ENCODE measurements at places on chromosomes 13 and 19. TPM values are rescaled to one million over a fixed set of nuclear protein-coding genes. Genes with fewer than 3 reads are reported as not detected.

- no peak for DNase-seq
These were observed 98.6 kb downstream of the GADD45B start for GRCh38 chr19:2574478-2574931.

Gene ZNF587B
- polyA plus RNA-seq: 5.7 TPM

DNA sequence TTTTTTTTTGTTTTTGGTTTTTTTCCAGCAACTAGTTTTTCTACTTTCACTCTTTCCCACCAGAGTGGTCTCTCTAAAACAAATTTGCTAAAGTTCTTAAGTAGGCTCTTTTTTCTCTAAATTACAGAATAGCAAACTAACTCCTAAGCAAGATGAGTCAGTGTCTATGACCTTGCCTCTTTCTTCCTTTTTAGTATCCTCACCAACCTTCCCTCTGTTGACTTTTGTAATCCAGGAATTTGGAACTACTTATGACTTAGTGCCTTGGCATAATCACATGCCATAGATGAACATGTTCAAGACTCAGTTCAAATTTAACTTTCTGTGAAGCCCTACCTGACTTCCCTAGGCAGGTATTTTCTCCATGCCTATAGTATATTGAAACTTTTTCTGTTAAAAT is 32.3 kb upstream of the AKAP11 start:
- no peak for DNase-seq

GRCh38 chr13:84563611-84564010 is 681.3 kb upstream of the SLITRK1 start:
- DNase-seq: no peak

GRCh38 chr13:85503797-85504196 is 295.4 kb downstream of the SLITRK6 start:
- DNase-seq: no peak

GRCh38 chr19:32924200-32924599 is 47.6 kb downstream of the CEP89 start:
- DNase-seq: peak; percentile 8

DNA sequence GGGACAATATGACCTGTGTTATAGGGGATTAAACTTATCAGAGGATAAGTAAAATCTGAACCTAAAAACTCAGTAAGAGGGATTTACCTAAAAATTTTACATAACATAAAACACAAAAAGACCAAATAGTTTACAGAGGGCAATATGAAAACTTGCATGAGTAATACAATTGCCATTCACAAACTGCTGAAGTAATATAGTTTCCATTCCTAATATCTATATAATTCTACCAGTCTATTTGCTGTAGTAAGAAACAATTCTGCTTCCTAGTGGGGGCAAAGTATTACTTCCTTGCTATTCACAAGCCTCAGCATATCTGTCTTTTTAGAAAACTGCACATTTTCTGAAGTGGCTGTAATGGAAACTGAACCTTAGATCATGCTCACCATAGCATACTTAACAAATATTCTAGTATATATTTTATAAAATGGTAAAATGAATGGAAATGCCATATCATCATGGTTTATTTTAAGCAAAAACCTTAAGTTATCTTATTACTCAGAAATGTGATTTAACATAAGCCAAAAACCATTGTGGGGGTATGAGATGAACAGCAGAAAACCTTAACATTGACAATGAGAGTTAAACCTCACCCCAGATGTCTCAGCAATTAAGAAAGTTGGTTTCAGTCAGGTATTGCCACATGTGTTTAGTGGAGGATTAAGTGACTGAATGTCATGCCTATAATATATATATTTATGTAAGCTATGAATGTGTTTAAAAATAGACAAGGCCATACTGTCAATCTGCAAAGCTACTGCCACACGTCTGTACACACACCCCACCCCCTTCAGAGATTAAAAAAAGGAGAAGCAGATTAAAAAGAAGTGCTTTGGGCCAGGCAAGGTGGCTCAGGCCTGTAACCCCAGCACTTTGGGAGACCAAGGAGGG is 136.8 kb downstream of the MIPEP start:
- peak; percentile 45 for DNase-seq

DNA sequence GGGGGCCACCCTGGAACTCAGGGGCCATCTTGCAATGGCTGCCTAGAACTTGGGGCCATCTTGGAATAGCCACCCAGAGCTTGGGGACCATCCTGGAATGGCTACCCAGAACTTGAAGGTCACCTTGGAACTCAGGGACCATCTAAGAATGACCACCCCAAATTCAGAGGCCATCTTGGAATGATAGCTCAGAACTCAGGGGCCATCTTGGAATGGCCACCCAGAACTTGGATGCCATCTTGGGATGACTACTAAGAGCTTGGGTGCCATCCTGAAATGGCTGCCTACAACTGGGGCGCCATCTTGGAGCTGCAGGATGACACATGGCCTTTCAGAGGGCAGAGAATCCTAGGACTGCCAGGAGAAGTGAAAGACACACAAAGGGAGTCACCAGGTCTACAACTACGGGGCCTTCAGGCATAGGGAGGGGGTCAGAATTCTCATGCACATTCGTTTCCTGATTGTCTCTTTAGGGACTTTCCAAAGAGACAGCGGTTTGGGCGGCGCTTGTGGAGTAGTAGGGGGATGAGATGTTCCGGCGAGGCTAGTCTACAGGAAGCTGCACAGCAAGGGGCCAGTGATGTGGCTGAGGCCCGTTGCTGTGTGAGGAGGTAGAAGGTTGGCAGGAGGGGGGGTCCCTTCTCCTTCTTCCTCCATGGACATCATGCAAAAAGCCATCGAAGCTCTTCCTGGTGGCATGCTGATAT is 125.0 kb downstream of the IER2 start:
- no peak for DNase-seq

DNA sequence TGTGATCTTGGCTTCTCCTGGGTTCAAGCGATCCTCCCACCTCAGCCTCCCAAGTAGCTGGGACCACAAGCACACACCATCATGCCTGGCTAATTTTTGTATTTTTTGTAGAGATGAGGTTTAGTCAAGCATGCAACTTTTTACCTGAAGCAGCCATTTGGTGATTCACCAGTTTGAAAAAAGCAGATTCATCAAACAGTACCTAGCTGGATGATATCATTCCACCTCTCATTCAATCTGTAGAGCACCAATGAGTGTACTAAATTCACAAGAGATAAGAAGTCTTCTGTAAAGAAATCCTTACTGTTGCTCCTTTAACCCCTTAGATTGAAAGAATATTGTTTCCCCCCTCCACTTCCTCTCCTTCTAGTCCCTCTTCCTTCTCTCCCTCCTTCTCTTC is 261.1 kb upstream of the RFC3 start:
- DNase-seq: no peak

Gene SIGLEC7
- polyA plus RNA-seq: not detected

- no peak for DNase-seq
These were observed 1049.3 kb downstream of the PCDH9 start for GRCh38 chr13:66180836-66181235.

DNA sequence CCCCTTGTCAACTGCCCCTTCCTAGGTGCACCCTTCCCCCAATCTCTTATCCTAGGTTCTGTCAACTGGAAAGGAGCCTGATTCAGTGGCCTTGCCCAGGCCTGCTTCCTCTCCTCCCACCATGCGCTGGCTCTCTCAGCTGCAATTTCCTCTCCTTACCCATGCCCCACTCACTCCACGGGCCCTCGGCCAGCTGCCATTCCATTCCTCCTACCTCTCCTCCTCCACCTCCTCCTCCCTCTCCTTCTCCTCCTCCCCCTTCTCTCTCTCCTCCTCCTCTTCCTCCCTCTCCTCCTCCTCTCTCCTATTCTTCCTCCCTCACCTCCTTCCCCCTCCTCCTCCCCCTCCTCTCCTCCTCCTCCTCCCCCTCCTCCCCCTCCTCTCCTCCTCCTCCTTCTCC is 9.6 kb upstream of the TIMM44 start:
- DNase-seq: no peak

- no peak for DNase-seq
These were observed 25.9 kb upstream of the RNASEH2B start for GRCh38 chr13:50883728-50884127.

- no peak for DNase-seq
These were observed at the start of gene KCNN1 for GRCh38 chr19:17966550-17967256. TSS of gene KCNN1 (plus strand) at chr19:17967107. CDS start at chr19:17973889, 6,782 bp downstream.

GRCh38 chr13:67232384-67232783 is 2.2 kb upstream of the PCDH9 start:
- no peak for DNase-seq

DNA sequence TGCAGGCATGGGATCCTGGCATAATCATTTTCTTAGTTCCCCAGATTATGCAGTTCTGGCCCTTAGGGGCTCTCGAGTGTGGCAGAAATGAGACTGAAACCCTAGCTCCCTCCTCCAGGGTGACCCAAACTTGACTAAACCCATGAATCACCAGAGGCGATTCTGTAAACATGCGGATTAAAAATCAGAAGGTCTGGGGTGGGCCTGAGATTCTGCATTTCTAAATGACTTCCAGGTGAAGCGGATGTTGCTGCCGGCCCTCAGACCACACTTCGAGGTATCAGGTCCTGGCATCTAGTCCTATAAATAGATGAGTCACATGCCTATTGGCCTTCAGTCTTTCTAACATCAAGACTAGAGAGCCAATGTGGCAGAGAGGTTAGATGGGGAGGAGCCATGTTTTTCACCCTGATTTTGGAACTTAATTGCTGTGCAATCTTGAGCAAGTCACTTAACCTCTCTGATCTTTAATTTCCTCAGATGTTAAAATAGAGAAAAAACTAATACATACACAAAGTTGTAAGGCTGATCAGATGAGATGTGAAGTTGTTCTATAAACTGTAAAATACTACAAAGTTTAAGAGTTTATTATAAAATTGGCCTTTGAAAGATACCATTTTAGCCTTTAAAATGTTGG is 431.2 kb downstream of the FOXO1 start:
- DNase-seq: no peak

DNA sequence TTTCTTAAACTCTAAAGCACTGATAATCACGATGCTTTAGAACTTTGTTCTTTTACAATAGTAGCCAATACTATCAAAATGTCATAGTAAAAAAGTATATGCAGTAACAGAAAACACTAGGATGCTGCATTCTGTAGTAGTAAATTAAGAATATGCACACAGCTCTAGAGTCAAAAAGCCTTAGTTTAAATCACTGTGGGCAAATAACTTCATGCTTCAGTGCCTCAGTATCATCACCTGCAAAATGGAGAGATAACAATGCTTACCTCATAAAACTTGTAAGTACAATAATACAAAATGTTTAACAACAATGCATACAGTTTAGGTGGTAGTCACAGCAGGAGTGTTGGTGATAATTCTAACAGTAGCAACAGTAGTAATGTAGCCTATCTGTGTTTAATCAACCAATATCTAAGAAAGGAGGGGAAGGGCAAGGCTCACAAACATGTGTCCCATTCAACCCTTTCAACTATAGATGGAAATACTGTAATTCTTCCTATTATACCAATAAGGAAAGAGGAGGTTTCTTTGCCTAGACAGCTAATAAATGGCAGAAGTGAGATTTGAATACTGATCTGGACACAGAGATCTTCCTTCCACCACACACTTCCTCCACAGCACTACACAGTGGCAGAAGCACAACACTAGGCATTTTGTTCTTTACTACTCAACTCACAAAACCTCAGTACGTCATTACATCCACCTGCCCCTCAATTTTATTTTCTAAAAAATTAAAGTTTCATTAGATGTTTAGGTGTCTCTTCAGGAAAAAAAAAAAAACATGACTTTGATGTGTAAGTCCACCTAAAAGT is 4.6 kb downstream of the RBM26 start:
- DNase-seq: no peak

Gene NLRP9
- polyA plus RNA-seq: not detected

DNA sequence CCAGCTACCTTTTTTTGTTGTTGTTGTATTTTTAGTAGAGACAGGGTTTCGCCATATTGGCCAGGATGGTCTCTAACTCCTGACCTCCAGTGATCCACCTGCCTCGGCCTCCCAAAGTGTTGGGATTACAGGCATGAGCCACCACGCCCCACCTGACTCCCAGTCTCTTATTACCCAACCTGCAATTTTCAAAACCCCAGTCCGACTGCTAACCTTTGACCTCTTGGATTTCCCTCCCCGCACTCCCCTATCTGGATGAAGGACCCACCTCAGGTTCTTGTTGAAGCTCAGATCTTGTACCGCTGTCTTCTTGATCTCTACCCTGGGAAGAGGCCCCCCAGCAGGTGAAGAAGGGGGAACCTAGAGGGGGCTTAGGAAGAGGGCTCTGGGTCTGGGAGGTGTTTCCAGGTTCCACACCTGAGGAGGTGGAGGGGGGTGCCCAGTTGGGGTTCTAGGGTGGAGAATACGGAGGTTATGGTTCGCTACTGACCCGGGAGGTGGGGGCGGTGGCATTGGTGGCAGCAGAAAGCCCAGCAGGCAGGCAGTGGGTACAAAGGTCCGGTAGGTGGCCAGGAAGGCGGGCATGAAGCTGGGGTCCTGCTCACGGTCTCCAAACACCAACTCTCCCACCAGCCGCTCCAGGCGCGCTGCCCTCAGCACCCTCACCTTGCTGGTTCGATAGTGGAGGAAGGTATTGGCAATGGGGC is 2.6 kb downstream of the RGL3 start:
- DNase-seq: no peak

DNA sequence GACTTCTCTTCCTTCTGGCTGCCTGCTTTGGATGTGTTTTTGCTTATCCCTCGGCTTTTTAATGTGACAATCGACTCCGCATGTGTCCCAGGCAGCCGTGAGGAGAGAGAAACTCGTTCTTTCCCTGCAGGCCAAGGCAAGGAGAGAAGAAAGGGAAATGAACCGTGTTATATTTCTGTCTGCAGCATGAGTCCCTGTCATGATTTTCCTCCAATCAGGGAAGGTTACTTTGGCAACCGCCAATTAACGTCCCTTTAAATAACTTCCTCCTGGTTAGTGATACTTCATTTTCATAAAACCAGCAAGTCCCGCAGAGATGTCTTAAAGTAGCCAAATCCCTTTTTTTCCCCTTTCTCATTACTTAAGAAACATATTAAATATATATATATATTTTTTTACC is 42.6 kb downstream of the RFC3 start:
- no peak for DNase-seq

DNA sequence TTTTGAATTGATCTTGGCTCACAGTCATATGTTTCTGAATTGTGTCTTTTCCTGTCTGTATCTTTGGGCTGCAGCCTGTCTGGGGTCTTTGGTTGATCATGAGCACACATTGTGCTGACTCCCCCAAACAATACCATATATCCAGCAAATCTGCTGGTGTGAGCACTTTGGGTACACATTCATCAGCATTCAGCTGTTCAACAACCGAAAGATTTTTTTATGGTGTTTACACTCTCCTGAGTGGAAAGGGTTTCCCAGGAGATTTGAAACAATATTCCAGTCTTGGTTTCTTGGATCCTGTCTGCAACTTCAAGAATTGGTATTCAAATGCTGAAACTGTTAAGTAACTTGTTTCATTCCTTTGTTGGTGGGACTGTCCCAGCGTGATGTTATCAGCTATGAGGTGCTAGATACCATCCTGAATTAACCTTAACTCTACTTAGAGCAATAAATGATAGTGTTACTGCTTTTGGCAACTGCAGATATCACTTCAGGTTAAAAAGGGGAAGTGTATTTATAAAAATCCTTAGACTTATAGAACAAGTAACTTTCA is 78.4 kb upstream of the DIAPH3 start:
- DNase-seq: no peak

All from AG04450 (cell line).